ENCODE measurements at places on chromosomes 5 and 9.

DNA sequence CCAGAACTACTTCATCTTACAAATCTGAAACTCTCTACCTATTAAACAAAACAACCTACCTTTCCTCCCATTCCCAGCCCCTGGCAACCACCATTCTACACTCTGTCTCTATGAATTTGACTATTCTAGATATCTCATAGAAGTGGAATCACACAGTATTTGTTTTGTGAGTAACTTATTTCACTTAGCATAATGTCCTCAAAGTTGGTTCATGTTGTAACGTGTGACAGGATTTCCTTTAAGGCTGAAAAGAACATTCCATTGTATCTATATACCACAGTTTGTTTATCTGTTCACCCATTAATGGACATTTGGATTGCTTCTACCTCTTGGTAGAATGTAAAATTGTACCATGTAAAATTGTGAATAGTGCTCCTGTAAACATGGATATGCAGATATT lies 70.1 kb upstream of the NXNL2 start:
- no peak for DNase-seq

DNA sequence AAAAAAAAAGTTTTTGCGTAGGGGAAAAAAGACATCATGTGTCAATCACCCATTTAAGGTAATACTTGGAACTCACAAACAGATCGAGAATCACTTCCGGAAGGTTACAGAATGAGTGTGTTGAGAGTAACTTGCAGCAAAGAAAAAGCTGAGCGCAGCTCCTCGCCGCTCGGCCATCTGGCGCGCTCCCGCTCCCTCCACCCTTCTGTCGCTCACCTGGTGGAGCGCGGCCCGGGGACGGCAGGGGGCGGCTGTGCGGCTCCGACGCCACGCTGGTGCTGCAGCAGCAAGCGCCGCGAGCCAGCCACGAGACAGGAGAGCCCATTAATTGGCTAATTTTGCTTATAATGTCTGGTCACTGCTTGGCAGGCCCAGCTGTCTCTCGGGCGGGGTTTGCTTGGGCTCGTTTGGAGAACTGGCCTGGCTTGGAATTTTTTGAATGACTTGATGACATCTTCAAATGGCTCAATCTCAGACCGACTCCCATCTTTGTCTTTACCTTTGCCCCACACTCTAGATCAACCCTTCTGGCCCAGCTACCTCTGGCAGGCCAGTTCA lies 601.8 kb downstream of the CCDC171 start:
- peak; percentile 30 for DNase-seq

- no peak for DNase-seq
Observed at GRCh38 chr9:87381050-87381711, 116.5 kb upstream of the DAPK1 start.

DNA sequence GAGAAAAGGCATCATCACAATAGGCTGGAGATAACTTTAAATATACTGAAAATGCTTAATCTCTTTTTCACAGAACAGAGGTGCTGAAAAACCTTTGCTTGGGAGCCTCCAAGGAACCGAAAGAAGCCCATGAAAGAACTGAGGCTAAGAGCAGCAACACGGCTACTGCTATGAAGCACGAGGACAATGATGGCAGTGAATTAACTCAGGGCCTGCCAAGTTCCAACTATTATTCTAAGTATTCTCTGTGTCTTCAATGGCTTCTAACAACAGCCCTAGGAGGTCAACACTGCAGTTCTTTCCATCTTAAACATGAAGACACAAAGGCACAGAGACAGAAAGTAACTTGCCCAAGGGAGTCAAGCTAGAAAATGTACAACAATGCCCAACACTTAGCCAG lies 293.0 kb upstream of the DAP start:
- no peak for DNase-seq

- DNase-seq, result no peak
Observed at GRCh38 chr5:33941090-33941489, 4.9 kb downstream of the RXFP3 start.

GRCh38 chr5:142107736-142108431 lies 695 bp upstream of the NDFIP1 start:
- no peak for DNase-seq

GRCh38 chr9:79220251-79220650 lies 351.5 kb upstream of the TLE4 start:
- DNase-seq, result no peak

- no peak for DNase-seq
Observed at GRCh38 chr5:60340326-60340725, 359.6 kb downstream of the DEPDC1B start.

DNA sequence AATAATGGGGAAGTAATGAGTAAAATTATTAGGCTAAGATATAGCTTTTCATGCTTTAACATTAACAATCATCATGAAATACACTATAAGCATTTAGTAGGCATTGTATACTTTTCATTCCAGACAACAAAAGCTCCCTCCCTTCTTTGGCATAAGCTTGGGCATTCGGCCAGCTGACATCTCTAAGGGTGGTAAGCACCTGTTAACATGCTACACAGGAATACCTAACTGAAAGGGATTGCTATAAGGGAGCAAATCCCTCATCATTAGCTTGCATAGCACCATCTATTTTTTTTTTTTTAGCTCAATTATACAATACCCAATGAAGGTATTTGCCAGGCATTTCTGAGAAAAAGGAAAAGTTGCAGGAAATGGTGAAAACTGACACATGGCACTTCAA lies 16.6 kb downstream of the STRBP start:
- DNase-seq, result no peak

- no peak for DNase-seq
Observed at GRCh38 chr9:68473790-68474189, 66.9 kb downstream of the TMEM252 start.

DNA sequence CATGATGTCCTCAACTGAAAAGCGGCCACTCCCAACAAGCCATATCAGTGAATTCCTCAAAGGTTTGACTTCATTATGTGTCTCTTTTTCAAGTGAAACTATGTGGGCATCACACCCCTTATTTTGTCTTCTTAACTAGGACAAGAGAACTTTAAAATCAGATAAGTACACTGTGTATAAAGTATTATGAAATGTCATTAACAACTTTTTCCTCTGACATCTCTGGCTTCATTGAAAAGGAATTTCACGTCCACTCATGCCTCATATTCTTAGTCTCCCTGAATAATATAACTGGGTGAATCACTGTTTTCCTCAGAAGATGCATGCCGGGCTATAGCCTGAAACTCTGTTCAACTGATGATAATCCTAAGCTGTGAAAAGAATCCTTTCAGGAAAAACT lies 415.8 kb downstream of the ACTL7B start:
- DNase-seq, result no peak

- no peak for DNase-seq
Observed at GRCh38 chr9:123365287-123365880, 9.4 kb downstream of the CRB2 start.

DNA sequence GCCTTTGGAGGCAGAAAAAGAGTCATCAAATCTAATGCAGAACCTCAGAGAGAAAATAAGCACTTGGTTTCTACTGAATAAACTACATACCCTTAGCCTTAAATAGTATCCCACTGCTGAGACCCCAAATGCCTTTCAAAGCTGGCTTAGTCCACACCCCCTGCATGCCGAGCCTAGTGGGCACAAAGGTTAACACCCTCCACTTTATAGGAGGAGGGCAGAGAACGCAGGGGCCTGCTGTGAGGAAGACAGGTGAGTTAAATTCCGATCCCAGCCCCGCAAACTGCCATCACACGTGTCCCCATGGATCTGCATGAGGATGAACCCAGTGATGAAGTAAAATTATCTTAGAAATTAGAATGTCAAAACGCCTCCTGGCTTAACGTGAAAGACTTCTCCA lies 19.5 kb upstream of the HSD17B3 start:
- DNase-seq, result no peak

GRCh38 chr9:35908504-35909125 lies 675 bp upstream of the SPAAR start:
- no peak for DNase-seq
